ENCODE measurements at places on chromosomes 4 and X. TPM values are rescaled to one million over a fixed set of nuclear protein-coding genes. Genes with fewer than 3 reads are reported as not detected.

The TREX2 gene
- not detected for total RNA-seq

The UGT2B15 gene
- total RNA-seq = 17.6 TPM

The H2BW2 gene
- total RNA-seq = not detected

The RBM47 gene
- 667 TPM for total RNA-seq

The EDA gene
- 12.4 TPM for total RNA-seq

The RASSF6 gene
- total RNA-seq = 45.9 TPM

The CLDN2 gene
- total RNA-seq = 0.16 TPM

The BRS3 gene
- not detected for total RNA-seq

The CSAG2 gene
- not detected for total RNA-seq

The ARX gene
- total RNA-seq = not detected

The CUL4B gene
- 53.5 TPM for total RNA-seq

The ARHGEF6 gene
- total RNA-seq = 5.2 TPM

The CCDC110 gene
- total RNA-seq = not detected

The MAGEB6 gene
- not detected for total RNA-seq

The ASMT gene
- not detected for total RNA-seq

The SOWAHB gene
- total RNA-seq = 19.3 TPM

The NCAPG gene
- not detected for total RNA-seq

The TCEAL3 gene
- 3.4 TPM for total RNA-seq

The CYSLTR1 gene
- 1.2 TPM for total RNA-seq

GRCh38 chr4:65007841-65008439, 598.7 kb upstream of the TECRL start:
- DNase-seq = no peak

- no peak for DNase-seq
Measured at GRCh38 chr4:146932116-146932515, 13.5 kb downstream of the TTC29 start.

GRCh38 chr4:17482716-17483115, 29.2 kb downstream of the QDPR start:
- no peak for DNase-seq

- no peak for DNase-seq
Measured at GRCh38 chrX:33204889-33205288, 6.5 kb downstream of the DMD start.

DNA sequence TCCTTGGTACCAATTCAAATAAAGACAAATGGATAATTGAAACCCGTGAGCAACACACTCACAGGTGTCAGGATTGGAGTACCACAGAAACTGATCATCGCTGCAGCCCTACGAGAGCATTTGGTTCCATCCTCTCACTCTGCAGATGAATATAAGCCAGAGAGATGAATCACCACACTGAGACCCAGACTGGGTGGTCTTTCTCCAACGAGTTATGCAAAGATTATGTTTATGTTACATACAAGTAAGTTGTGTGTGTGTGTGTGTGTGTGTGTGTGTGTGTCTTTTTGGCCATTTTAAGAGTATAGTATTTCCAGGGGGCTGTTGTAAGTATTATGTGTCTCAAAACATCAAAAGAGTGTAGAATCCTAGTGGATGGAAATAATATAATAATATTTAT, 329.5 kb upstream of the ZFP42 start:
- no peak for DNase-seq

GRCh38 chr4:154454710-154455109, 36.9 kb downstream of the DCHS2 start:
- no peak for DNase-seq

GRCh38 chrX:3244203-3244743, 102.2 kb downstream of the MXRA5 start:
- DNase-seq = no peak

GRCh38 chr4:116880625-116881024, 204.8 kb downstream of the TRAM1L1 start:
- no peak for DNase-seq

- no peak for DNase-seq
Measured at GRCh38 chr4:52884994-52885393, 22.9 kb downstream of the RASL11B start.

GRCh38 chr4:170001745-170002267, 24.4 kb downstream of the MFAP3L start:
- no peak for DNase-seq

- DNase-seq = no peak
Measured at GRCh38 chr4:185404031-185404430, 7.4 kb downstream of the ANKRD37 start.

DNA sequence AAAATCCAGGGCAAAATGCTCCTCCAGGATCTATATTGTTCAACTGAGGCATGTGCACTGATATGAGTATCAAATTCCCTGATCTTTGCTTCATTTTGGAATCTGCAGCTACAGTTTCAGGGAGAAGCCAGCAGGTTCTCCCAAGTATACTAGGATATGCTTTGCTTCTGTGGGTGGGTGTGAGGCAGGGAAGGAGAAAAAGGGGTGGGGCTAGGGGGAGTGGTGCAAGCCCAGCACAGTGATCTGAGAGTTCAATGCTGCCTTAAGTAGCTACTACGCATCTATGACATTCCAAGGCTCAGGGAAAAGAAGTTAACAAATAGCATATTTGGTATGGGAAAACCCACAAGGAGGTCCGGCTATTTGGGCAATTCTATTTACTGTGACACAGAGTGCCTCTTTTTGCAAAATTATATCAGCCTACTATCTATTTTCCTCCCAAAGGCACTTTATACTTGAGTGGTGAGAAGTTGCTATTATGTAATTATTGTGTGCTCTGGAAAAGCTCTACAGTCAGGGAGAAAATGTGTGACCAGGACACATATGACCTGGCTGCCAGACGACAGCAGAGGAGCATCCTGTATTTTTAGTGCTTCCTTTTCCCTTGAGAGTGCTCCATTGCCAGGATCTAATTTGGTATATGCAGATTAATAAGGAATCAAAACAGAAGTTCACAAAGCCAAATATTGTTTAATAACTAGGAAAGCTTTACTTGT, 162.0 kb downstream of the RNF150 start:
- no peak for DNase-seq

- no peak for DNase-seq
Measured at GRCh38 chr4:120753854-120754253, 168.7 kb downstream of the PRDM5 start.

GRCh38 chrX:149073479-149073878, 431.6 kb downstream of the IDS start:
- no peak for DNase-seq

DNA sequence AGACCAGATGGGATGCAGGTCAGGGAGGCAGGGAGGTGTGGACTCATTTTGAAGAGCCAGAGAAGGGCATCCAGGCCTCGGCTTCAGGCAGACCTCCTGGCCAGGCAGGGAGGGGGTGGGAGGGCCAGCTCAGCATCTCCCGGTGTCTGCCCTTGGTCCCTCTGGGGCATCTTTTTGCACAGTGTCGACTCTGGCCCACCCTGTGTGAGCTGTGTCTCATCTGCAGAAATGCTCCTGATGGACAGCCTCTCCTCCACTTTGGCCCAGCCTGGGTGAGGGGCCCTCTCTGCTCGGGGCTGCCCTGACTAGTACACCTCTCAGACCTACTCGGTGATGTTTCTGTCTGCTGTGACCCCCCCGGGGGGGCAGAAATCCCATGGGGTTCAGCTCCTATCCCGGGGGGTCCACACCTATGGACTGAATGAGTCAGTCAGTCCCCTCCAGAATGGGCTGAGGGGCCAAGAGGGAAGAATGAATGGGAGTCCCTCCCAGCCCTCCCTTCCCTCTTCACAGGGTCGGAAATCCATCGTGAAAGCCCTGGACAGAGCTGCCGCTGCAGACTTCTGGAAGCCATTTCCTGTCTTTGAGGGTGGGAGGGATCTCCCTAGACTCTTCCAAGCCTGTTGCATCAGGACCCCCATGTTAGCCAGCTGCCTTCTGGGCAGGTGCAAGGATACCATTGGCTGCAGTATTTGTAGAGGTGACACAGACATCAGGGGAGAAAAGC, 196.7 kb upstream of the PSAPL1 start:
- DNase-seq = no peak

- DNase-seq = no peak
Measured at GRCh38 chrX:116239944-116240840, 69.6 kb downstream of the AGTR2 start.

DNA sequence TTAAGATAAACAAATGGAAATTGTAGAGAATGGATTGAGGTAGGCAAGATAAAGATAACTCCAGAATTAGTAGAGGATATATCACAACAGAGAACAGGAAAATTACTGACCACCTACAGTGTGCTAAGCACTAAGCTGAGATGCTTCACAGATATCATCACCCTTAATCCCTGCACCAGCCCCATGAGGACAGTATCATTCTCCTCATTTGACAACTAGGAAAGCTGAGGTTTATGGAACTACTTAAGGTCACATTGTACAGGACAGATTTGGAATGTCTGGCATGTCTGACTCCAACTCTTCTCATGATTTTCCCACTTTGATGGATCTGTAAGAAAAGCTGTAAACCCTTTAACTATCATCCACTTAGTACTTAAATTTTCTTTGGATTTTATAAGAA, 95.5 kb downstream of the CASK start:
- DNase-seq = no peak

- DNase-seq = no peak
Measured at GRCh38 chrX:27728291-27728690, 79.5 kb upstream of the MAGEB10 start.

DNA sequence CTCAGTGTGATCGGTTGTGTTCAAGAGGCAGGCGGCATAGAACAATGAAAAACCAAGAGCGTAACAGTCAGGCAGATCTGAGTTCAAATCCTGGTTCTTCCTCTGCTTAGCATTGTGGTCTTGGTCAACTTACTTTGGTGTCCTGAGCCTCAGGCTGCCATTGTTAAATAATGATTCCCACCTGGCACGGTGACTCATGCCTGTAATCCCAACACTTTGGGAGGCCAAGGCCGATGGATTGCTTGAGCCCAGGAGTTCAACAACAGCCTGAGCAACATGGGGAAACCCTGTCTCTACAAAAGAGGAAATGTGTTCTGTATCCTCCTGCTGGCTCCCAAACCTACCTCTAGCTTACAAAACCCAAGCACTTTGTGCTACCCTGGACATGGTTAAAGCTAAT, 129.0 kb upstream of the STX18 start:
- DNase-seq = no peak

- no peak for DNase-seq
Measured at GRCh38 chr4:60366661-60367060, 833.5 kb upstream of the ADGRL3 start.

DNA sequence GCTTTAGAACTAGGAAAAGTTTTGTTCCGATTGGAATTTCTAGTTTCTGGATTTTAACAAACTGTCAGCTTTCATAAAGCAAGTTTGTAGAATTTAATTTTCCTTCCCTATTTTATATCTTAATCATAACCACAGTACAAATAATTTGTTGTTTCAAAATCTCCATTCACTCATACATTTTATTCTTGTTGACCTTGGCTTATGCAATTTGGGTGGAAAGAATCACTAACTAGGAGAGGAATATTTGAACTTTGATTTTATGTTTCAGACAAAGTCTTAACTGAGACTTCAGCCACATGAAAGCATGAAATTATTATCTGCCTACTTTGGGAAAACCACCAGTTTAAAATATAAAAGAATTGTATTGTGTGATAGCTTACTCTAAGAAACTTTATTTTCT, 427.9 kb downstream of the SPRY1 start:
- DNase-seq = no peak

DNA sequence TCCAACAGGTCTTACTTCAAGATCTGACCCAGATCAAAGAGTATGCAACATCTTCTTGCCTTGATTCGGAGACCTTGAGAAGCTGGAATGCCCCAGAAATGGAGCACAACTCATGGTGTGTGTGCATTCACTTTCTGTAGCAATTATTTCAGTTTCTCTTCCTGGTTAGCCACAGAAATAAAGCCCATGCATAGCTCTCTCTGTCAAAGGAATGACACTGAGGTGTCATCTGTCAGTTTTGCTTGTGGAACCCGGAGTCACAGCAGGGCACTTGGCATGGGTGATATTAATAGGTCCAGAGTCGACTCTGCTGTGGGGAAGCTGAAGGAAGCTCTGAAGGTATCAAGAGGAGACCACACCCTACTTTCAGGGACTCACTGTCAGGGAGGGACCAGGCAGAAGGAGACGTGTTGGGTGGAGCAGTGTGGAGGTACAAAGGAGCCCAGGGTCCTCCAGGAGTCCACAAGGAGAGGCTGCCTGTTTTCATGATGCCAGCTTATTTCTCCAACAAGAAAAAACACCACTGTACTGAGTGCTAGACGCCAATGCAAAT, 10.7 kb downstream of the CLNK start:
- DNase-seq = no peak

- no peak for DNase-seq
Measured at GRCh38 chr4:41693629-41694028, 54.9 kb downstream of the PHOX2B start.

- no peak for DNase-seq
Measured at GRCh38 chr4:156991161-156991560, 19.6 kb upstream of the PDGFC start.

DNA sequence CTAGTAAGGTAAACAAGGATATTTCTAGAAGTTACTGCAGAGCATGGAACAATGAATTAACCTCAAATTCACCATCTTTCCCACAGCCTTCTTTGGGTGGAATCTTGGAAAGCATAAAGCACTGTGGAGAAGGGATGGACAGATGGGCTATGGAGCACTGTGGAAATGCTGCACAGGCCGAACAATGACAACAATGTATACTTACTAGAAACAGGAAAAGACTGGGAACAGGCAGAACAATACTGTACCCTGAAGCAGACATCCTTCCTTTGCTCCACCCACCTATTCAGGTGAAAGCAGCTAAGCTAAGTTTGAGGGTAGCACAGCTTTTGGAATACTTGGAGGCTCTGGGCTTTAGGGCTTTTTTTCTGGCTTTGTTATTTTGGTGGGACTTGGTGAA, 250.6 kb upstream of the KLF8 start:
- DNase-seq = no peak

DNA sequence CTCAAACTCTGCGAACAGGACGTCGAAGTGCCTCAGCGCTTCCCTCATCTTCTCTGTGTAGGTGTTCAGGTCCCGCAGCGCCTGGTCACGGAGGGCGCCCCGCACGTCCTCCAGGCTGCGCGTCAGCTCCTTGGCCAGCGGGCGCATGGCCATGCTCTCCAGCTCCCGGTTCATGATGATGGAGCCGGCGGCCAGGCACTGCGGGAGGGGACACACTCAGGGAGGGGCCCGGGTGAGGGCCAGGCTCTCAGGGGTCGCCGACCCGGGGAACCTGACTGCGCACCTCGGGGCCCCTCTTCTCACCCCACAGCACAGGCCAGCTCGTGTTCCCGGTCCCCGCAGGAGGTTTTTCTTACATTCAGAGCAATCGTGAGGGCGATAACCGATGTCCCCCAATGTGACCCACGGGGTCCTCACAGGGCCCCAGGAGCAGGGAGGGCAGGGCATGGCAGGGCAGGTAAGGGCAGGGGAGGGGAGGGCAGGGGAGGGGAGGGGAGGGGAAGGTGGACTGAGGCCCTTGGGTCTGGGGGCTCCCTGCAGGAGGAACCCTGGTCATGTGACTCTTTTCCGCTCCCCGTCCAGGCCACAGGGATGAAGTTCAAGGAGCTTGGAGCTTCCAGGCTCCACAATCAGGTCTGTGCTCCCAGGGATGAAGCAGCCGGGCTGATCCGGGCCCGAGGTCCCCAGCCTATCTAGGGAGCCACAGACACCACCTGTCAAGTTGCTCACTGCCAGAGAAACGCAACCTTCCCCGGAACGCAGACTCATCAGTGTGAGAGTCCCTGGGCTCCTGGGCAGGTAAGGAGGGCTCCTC, 77.8 kb upstream of the MXD4 start:
- no peak for DNase-seq

- no peak for DNase-seq
Measured at GRCh38 chr4:187921946-187922623, 73.5 kb upstream of the ZFP42 start.

- DNase-seq = no peak
Measured at GRCh38 chr4:184534511-184535391, 60.4 kb upstream of the IRF2 start.
